ENCODE measurements at places on chromosomes 12 and 14.

GRCh38 chr14:61720294-61720661 lies 25.0 kb downstream of the HIF1A start:
- no peak for DNase-seq

DNA sequence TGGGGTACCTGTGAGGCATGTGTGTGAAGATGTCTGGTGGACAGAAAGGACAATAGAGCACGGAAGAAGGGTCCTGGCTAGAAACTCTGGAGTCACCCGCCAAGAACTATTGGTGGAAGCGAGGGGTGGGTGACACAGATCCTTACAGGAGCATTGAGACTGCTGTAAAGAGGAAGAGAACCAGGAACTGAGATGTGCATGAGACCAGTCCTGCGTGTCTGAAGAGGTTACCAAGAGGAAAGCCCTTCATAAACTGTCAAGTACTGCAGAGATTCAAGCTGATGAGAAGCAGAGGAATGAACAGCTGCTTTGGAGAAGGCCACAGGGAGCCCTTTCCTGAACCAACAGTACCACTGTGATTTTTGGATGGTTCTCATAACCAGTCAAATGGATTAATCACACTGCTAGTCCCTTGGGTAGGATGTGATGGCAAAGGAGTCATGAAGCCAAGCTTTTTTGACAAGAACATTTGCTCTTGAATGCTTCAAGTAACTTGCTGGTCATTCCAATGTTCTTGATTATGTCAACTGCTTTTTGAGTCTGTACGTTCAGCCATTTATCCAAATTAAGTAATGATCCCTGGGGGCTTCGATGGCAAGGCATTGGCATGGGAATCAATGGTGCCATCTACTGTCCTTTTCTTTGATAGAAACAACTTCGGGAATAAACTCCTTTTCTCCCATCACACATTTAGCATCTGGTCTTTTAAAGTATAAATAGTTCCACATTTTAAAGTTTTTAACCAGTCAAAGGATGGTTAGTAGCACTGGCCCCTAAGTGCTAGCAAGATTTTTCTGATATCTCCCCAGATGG lies 42.9 kb downstream of the GPR135 start:
- no peak for DNase-seq

GRCh38 chr14:67710209-67710608 lies 8.5 kb downstream of the RDH12 start:
- DNase-seq: no peak

- DNase-seq: no peak
These were observed 1.1 kb downstream of the SMIM10L1 start for GRCh38 chr12:11171969-11172675.

DNA sequence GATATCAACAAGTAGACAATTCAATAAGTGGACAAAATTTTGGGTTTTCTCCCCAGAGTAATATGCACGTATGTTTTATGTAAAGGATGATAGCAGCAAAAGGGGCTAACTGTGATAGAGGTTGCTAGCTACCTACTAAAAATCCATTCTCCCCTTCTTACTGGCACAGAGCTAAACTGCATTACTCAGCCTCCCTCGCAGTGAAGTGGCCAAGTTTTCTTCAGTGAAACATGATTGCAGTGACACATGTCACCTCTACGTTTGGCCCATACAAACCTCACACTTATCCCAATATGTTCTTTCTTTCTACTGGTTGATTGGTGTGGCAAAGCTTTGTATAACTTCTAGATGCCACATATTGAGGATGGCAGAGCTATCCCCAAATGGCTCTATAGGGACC lies 34.3 kb downstream of the GPR65 start:
- no peak for DNase-seq

GRCh38 chr12:29081101-29081500 lies 68.0 kb upstream of the FAR2 start:
- no peak for DNase-seq

DNA sequence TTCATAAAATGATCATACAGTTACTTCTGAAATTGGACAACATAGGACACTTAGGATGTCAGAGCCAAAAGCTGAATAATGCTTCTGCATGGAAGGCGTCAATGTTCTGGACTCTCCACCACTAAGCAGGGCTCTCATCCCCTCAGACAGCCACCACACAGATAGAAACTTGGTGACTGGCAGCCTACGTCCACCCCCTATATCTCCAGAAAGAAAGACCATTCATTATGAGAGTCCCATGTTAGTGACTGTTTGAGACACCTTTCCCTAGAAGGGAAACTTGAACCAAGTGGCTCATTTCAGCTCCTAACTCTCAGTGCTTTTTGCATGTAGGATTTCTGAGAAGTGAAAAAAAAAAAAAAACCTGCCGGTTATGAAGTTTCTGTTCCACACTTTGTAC lies 251.0 kb upstream of the FKBP4 start:
- DNase-seq: no peak

GRCh38 chr12:98149270-98149669 lies 366.1 kb upstream of the TMPO start:
- DNase-seq: no peak

DNA sequence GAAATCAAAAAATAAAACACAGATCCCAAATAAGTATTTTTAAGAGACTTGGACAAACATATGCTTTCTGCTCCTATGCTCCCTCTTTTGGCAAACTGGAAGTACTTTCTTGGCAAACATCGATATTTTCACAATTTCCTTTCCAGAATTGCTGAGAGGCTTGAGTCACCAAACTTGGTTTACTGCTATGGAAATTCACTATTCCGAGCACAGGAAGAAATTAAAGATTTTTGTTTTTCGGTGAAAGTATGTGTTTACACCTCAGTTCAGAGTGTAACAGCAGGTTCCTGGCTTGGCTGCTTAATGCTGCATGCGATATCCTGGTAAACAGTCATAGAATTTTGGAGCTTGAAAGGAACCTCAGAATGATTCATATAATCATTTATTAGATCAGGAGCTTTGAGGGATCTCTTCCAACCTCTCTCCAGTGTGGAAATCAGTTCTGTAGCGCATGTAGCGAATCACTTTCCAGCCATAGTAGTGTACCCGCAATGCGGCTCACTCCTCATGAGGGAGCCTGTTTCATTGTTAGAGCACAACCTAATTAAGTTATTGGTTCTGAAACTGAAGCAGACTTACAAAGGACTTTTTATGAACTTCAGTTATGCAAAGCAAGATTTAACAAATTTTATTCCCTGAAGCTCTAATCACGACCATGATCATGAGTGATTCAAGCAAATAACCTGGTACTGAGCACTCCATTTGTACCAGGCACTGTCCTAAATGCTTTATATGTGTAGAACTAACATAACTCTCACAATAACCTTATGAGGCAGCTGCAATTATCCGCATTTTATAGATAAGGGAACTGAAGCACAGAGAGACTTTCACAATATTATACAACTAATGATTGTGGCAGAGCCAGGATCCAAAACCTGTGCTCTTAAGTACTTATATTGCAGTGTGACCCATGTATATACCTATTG lies 56.4 kb upstream of the ATP2A2 start:
- no peak for DNase-seq

DNA sequence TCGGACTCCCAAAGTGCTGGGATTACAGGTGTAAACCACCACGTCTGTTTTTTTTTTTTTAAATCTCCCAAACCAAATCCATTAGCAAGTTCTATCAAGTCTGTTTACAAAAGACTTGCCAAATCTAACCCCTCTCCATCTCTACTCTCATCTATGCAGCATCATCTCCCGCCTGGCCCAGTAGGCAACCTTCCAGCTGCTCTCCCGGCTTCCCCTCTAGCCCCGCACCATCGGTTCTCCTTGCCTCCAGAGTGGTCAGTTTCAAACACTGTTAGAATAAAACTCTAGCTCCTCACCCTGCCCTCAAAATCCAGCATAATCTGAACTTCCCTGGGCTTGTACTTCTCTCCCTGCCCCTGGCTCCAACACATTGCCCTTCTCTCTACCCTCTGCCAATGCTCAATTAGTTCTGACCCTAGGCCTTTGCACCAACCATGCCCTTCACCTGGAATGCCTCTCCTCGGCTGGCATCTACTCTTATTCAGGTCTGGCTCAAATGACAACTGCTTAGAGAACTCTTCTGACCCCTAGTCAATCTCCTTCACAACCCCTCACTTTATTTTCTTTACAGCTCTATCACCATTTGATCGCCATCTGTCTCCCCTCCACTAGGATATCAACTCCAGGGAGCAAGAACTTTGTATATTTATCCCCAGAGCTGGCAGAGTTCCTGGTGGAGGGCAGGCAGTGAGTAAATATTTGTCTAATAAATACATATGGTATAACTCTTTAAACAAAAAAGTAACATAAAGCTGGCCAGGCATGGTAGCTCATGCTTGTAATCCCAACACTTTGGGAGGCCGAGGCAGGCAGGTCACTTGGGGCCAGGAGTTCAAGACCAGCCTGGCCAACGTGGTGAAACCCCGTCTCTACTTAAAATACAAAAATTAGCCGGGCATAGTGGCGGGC lies 4.9 kb downstream of the WSB2 start:
- no peak for DNase-seq

GRCh38 chr12:132561427-132562156 lies 48.8 kb downstream of the LRCOL1 start:
- DNase-seq: no peak

- no peak for DNase-seq
These were observed 9.3 kb upstream of the PTHLH start for GRCh38 chr12:27981874-27982273.

GRCh38 chr14:25132732-25133422 lies 82.9 kb upstream of the STXBP6 start:
- peak; percentile 38 for DNase-seq

- DNase-seq: no peak
These were observed 953 bp upstream of the DCAF5 start for GRCh38 chr14:69153873-69154270.

DNA sequence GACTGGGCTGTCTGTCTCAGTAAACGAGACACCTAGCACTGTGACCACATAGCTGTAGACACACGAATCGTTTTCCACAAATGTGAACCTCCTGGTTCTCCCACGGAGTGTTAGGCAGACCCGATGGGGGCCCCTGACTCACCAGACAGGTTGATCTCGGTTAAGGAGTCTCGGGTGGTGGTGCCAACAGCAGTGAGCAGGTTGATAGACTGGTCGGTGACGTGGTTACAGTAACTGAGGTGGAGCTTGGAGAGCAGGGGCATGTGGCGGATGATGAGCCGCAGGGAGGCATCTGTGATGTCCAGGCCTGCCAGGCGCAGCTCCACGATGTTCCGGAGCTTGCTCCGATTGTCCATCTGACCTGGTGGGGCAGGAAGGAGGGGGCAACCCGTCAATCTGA lies 39.8 kb downstream of the RNF34 start:
- DNase-seq: no peak

- peak; percentile 5 for DNase-seq
These were observed 11.3 kb upstream of the PLEKHD1 start for GRCh38 chr14:69473260-69473659.

DNA sequence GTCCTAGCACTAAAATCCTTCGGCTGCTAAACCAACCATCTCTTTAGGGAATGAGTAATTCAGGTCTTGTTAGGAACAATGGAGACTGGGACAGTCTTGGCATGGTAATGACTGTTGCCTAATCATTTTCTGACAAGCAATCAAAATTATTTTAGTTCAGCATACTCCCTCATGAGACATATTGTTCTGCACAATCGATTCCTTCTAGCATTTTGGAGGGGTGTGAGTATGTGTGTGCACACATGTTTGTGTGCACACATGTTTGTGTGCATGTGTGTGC lies 2.1 kb upstream of the KRT1 start:
- DNase-seq: no peak

DNA sequence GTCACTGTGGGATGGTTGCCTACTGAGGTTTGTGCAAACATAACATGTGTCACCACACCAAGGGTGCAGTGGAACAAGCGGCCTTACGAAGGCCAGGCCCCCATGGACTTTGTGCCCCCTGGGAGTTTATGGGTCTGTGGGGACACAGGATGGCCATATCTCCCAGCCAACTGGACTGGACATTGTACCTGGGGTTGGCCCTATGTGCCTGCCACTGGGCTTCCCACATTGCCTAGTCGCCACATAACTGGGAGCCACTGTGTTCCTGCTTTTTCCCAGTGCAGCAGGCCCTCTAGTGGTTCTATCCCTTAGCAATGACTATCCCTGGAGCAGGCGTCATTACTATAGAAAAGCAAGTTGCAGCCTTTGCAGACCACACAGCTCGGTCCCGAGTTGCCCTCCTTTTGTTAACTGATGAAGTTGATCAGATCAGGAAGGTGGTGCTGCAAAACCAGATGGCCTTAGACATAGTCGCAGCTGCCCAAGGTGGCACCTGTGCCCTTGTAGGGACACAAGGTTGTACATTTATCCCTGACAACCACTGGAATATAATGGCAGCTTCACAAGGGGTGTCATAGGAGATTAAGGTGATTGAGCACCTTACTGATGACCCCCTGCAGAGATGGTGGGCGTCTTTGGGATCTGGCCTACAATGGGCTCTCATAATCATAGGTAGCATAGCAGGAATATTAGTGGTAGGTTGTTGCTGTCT lies 15.2 kb upstream of the RNASE12 start:
- DNase-seq: no peak

DNA sequence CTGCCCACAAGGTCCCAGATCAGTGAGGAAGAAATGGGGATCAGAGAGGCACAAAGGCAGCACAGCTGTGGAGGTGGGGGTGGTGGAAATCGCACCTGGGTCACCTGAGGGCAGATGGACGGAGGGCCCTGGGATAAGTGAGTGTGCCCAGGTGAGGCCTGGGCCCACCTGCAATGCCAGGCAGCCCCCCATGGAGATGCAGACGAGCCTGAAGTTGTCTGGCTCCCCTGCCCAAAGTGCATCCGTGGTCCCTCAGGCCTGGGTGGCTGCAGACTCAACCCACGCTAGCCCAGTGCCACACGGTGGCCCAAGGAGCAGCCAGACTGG lies 84.9 kb downstream of the NCOR2 start:
- no peak for DNase-seq

DNA sequence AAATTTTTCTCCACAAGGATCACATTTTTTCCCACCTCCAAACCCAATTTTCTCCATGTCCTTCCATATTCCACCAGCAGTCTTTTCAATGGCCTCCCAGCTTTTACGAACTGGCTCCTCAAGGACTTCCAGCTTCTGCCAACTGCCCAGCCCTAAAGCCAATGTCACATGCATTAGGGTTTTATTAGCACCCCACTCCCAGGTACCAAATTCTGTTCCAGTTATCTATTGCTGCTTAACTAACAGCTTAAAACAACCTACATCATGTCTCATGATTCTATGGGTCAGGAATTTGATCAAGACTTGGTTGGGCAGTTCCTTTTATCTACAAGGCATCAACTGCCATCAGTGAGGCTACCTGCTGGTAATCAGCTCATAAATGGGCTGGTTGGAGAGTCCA lies 151.3 kb downstream of the SPTSSA start:
- DNase-seq: no peak

DNA sequence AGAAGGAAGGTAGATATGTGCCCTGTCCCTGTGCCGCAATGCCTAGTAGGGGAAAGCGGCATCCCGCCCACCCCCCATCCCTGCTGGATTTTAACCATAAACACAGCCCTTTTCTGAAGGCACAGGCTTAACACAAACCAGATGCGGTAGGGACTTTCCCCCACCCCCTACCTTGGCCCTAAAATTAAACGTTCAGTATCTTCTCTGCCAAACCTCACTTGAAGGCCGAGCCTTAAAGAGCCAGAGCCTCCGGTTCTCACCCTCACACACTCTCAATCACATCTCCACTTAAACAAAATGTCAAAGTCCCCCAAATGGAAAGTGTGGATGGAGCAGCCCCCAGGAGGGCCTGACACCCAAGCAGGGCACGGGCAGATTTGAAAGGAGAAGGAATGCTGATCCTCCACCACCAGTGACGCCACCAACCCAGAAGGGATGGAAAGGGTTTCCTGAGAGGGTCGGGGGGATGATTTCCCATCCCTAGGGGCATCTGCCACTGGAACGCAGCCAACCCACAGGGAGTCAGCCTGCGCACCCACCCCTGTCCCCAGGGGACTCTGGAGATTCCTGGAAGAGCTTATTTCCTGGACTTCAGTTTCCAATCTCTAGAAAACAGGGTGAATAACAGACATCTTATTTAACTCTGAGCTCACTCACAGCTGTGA lies 26.4 kb downstream of the ACTN1 start:
- no peak for DNase-seq
